ENCODE measurements at places on chromosomes 13 and 19.

GRCh38 chr13:55669051-55669450 is 1471.7 kb upstream of the PRR20A start:
- DNase-seq: no peak

DNA sequence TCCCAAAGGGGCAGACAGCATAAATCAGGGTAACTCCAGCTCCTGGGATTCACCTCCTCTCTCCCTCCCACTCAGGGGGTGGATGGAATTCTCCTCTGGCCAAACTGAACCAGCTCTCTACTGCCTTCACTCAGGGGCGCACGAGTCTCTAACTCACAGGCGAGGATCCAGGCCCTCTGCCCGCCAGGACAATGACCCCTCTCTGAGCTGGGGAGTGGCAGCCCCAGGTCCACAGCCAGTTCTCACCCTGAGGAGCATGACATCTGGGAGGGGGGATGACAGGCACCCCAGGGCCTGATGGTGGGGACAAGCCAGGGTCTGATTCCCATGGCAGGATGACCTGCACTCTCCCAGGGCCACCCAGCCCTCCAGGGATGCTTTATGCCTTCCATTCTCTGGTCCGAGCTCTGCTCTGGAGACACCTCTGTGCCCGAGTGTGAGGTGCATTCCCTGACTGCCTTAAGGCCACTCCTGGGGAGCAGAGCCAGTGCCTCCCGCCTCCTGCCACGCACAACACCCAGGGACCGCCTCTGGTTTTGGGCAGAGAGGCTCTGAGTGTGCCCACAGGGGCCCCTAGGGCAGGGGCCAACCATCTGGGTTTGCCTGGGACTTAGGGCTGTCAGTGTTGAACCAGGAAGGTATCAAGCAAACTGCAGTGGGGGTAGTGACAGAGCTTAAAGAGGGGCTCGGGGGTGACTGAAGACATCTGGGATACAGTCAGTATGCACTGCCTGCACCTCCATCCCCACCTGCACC is 66.2 kb downstream of the GNG7 start:
- no peak for DNase-seq

GRCh38 chr19:13024126-13024950 is 29.1 kb downstream of the NFIX start:
- no peak for DNase-seq

DNA sequence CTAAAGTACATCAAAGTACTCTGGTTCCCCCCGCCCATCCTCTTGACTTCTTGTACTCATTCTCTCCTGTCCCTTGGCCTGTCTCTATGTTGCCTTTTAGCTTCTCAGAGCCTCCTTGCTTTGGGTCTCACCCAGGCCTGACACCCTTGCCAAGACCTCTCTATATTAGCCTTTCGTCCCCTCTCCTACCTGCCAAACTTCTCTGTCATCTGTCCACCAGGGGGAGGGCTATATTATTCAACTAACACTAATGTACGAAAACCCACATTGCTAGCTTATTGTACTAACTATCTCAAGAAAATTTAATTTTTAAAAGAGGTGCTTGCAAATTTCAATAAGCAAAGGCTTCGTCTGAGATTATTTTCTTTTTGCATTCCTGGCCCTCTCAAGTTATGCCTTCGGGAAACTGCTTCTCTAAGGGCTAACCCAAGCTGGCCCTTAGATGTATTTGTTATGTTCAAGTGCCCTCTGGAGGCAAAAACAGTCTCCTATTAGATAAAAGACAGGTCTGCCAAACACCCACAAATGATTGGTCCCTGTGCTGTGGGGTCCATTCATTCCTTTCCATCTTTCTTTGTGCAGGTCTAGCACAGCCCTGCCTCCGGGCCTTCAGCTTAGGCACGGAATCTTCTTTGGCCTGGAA is 6.3 kb upstream of the MRPS31 start:
- no peak for DNase-seq

DNA sequence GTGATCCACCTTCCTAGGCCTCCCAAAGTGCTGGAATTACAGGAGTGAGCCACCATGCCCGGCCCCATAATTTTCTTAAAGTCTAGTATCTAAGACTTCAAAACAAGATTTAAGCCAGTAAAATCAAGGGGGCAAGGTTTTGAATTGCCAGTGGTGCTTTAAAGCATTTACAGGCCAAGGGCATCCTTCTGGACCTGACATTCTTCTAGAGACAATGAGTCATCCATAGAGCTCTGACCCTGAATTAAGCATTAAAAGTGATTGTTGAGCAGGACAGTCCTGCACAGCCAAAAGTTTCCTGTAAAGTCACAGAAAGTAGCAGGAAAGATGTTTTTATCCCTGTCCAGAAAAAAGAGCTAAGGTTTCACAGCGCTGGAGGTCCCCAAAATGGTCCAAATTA is 50.9 kb upstream of the ATP12A start:
- DNase-seq: no peak

DNA sequence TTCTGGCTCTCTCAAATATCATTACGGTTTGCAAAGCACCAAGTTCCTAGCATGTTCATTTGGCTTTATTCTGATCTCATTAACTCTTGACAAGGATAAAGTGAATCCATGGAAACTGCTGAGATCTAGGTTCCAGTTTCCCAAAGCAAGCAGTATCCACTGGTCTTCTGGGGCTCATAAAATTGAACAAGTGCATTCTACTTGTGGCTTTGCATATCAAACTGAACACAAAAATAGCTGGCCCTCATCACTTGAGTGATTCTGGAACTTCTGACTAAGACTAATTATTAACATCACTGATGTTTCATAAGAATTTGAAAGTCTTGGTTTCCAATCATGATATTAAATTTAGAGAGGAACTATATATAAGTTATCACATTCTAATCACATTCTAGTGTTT is 6.3 kb upstream of the KCTD12 start:
- no peak for DNase-seq

- DNase-seq: no peak
These were observed 128.2 kb downstream of the PCDH9 start for GRCh38 chr13:67101730-67102467.

GRCh38 chr19:16038196-16038695 is 38.0 kb upstream of the TPM4 start:
- DNase-seq: no peak

GRCh38 chr13:61417086-61417570 is 1.5 kb upstream of the PCDH20 start:
- DNase-seq: no peak

- DNase-seq: no peak
These were observed 70.5 kb downstream of the IRS2 start for GRCh38 chr13:109715902-109716301.

- DNase-seq: no peak
These were observed 4.0 kb downstream of the RAD23A start for GRCh38 chr19:12949363-12950283.

All from stimulated activated CD8-positive, alpha-beta memory T cell treated with anti-CD3 and anti-CD28 coated beads, Interleukin-4, amount 100 ng/mL, for 4 hours (primary cell).